ENCODE measurements at places on chromosomes 2 and 18.
A peak's percentile ranks its signal among the peaks of the same experiment; 100 is the strongest.

DNA sequence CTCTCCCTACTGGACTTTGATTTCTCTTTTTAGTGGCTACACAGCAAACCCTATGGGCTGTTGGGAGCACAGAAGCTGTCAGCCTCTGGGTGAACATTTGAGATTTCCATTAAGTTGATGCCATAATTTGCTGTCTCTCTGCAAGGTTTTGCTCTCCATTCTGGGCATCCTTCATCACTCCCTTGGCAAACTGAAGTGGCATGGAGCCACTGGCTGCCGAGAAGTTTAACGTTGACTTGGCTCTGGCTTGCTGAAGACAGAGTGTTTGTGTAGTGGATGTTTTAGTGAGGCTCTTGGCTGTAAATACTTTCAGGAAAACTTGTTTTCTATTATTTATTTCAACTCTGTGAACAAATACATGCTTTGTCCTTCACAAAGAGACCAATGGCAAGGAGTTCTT lies 91.5 kb downstream of the ALK start:
- no peak for DNase-seq

DNA sequence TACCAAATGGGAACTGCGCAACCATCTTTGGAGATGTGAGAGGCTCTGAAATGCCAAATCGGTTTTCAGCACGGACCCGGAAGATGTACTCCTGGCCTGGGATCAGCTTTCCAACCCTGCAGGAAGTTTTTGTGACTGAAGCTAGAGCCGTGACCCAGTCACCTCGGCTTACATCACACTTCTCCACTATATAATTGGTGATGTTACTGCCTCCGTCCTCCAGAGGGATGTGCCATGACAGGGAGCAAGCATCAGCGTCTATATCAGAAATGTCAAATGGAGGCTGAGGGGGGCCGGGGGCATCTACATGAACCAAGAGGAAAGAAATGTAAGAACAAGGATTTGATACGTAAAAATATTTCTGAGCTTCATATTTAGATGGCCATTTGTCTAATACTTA lies 104.4 kb downstream of the PLEKHA3 start:
- peak; percentile 3 for DNase-seq

- no peak for DNase-seq
Observed at GRCh38 chr2:2306878-2307277, 24.2 kb downstream of the MYT1L start.

DNA sequence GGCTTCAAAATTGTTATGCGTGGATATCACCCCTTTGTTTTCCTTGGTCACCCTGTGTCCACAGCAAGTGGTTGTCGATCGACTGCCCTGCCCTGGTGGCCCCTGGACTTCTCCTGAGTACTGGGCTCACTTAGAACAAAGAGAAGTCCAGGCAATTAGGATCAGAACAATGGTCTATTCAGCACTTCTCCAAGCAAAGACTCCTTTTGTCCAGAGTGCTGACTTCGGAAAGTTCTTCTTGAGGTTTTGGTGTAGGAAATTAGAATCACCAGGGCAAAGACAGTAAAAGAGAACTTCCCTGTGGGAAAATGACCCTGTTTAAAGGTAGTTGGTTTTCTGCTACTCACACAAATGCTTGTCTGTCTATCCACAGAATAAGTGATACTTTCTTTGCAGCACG lies 173.9 kb downstream of the FHOD3 start:
- DNase-seq = no peak

- DNase-seq = no peak
Observed at GRCh38 chr2:69693059-69693774, 48.7 kb upstream of the ANXA4 start.

DNA sequence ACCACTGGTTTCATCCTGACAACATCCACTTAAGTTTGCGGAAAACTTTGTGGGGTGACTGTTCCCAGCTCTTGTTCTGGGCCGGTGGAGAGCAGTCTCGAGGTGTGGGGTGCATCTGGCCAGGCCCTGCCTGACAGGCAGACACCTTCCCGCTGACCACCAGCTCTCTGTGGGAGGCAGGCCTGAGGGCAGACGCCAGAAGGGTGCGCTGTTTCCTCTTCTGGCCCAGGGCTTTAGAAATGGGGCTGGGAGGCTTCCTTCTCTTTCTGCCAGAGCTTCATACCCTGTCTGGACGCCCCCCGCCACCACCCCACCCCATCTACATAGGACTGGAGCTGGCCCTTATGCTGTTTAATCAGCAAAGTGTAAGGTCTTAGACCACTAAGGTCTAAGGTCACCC lies 263.8 kb downstream of the LOXHD1 start:
- DNase-seq = peak; percentile 60

Data from mesendoderm (in vitro differentiated cells).